ENCODE measurements at places on chromosomes 2 and 18.

GRCh38 chr18:28112056-28112470 is 64.9 kb downstream of the CDH2 start:
- DNase-seq = no peak

DNA sequence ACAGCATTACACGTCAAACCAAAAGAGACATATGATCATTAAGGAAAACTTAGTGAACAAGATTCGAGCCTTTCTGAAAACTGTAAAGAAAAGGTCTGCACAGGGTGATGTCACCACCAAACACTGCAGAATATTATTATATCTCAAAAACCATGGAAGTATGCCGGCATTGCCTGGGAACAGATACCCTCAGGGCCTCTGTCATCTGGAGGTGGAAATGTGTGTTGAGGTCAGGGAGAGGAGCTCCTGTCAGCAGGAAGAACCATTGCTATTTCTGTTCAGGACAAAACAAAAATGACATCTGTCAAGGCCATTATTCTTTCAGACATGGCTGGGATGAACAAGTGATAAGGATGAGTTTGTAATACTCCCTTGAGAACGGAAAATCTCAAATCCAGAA is 365.9 kb upstream of the TRIB2 start:
- no peak for DNase-seq

DNA sequence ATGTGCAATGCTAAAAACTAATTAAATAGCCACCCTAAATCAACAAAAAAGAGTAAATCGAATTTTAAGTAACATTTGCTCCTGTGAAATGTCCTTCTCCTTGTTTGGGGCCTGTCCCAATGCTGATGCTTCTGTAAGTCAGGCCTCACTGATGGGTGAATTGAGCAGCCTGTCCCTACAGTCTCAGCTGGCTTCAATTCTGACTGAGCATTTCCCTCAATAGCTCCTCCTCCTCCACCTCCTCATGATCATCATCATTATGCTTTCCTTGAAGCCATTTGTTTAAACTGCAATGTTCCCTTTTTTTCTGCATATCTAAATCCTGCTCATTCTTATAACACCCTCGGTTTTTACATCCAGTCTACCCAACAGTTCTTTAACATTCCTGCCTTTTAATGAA is 137.2 kb upstream of the CELF4 start:
- no peak for DNase-seq

- peak; percentile 53 for DNase-seq
Measured at GRCh38 chr2:101125374-101125773, 25.8 kb downstream of the TBC1D8 start.

GRCh38 chr2:234615643-234616356 is 118.9 kb upstream of the ARL4C start:
- DNase-seq = peak; percentile 33

- no peak for DNase-seq
Measured at GRCh38 chr2:166239548-166239947, 111.7 kb upstream of the SCN1A start.

GRCh38 chr18:53025247-53025646 is 685.2 kb downstream of the DCC start:
- peak; percentile 80 for DNase-seq

DNA sequence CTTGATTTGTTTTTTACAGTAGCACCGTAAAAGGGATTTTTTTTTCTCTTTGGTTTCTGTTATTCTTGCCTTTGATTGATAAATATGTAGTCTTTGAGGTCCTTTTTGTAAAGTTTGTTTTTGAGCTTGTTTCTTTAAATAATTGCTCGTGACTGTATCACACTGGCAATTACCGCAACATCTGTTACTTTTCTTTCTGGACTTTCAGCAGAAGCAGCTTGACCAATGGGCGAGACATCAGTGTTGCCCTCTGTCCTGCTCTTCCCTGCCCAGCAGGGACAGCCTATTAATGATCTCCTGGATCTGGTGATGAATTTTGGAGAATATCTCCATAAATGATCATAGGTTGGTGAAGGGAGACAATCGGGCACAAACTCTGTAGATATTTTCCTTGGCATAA is 74.9 kb downstream of the TDRD15 start:
- DNase-seq = no peak

- DNase-seq = no peak
Measured at GRCh38 chr2:37625156-37625555, 46.3 kb downstream of the CDC42EP3 start.
